ENCODE measurements at places on chromosomes 7 and 10.

DNA sequence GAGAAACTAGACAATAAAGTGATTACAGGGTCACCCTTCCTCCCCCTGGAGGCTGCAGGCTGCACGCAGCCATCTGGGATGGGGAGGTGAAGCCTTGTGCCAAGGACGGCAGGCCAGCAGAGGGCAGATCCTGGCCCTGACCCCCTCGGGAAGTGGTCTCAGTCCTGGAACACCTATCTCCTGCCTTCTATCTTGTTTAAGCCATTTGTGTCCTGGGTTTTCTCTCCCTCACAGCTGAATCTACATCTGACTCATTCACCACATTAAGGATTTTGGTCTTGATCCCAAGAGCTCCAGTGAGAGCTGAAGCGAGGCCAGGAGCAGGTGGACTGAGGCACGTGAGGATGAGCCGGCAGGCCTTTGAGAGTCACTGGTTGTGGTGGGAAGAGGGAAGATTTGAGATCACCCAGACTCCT lies 16.4 kb upstream of the PARP12 start:
- no peak for DNase-seq

GRCh38 chr10:22619101-22619500 lies 95.3 kb downstream of the PIP4K2A start:
- peak; percentile 27 for DNase-seq

- no peak for DNase-seq
These were observed 25.7 kb upstream of the FAM107B start for GRCh38 chr10:14800397-14800796.

- peak; percentile 62 for DNase-seq
These were observed 127.9 kb upstream of the STK17A start for GRCh38 chr7:43454936-43455518.

- DNase-seq: no peak
These were observed 24.5 kb downstream of the TAS2R16 start for GRCh38 chr7:122970740-122971725.

DNA sequence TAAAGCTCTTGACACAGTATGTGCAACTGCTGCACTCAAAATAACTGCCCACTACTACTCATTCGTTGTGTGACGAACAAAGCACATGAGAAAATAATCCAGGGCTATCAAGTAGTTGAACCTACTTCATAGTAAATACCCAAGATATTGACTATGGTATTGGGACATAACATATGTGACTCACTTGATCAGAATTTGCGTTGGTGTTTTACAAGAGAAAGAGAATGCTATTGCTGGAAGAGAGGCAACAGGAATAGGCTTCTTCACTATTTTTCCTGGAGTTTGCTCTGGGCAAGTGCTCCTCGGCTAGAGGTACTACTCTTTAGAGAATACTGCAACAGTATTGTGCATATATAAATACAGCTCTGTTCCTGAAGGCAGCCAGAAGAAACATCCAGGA lies 2.5 kb downstream of the DGKB start:
- DNase-seq: no peak

Measured in tongue (tissue), 3 donors.